ENCODE measurements at places on chromosomes 3 and 15.

DNA sequence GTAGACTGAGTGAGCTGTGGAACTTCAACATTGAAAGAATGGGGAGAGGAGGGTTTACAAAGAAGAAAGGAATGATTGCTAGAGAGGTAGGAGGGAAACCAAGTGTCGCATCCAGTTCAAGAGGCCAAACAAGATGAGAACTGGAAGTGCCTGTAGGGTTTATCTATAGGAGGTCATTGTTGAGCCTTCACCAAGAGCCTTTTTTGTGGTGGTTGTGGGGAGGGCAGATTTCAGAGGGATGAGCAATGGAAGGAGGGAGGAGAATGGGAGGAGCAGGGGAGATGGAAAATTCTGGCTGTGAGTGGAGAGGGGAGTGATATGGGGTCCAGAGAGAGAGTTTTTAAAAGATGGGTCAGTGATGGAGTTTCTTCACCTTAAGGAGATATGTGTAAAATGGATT lies 8.5 kb downstream of the PDIA5 start:
- H3K36me3 ChIP-seq: no peaks in the 10 kb centered on the region
- no peak overlapping the region for H3K27ac ChIP-seq
- H3K4me3 ChIP-seq: no peak overlapping the region
- no peaks in the 10 kb centered on the region for H3K27me3 ChIP-seq
- DNase-seq: no peak

GRCh38 chr15:23548071-23548470 lies 17.4 kb upstream of the MKRN3 start:
- DNase-seq: no peak
- no peaks in the 10 kb centered on the region for H3K4me1 ChIP-seq
- H3K36me3 ChIP-seq: no peaks in the 10 kb centered on the region
- no peaks in the 10 kb centered on the region for H3K27me3 ChIP-seq

GRCh38 chr15:87704276-87704675 lies 552.3 kb downstream of the NTRK3 start:
- no peaks in the 10 kb centered on the region for H3K4me1 ChIP-seq
- no peaks in the 10 kb centered on the region for H3K27me3 ChIP-seq
- H3K4me3 ChIP-seq: no peak overlapping the region
- no peak for DNase-seq
- H3K36me3 ChIP-seq: no peaks in the 10 kb centered on the region

- H3K27me3 ChIP-seq: no peaks in the 10 kb centered on the region
- H3K27ac ChIP-seq: no peak overlapping the region
- no peaks in the 10 kb centered on the region for H3K4me1 ChIP-seq
- DNase-seq: no peak
These were observed 70.6 kb downstream of the GAP43 start for GRCh38 chr3:115693868-115694267.

GRCh38 chr3:190481779-190482178 lies 32.1 kb upstream of the TMEM207 start:
- no peak overlapping the region for H3K27ac ChIP-seq
- H3K4me3 ChIP-seq: no peak overlapping the region
- no peak for DNase-seq
- H3K27me3 ChIP-seq: no peaks in the 10 kb centered on the region
- no peaks in the 10 kb centered on the region for H3K36me3 ChIP-seq

- H3K27ac ChIP-seq: no peak overlapping the region
- no peak overlapping the region for H3K4me3 ChIP-seq
- peak; percentile 44 for DNase-seq
These were observed 33.1 kb downstream of the WNT5A start for GRCh38 chr3:55453886-55454496.

- no peaks in the 10 kb centered on the region for H3K4me1 ChIP-seq
- H3K4me3 ChIP-seq: no peak overlapping the region
- no peak for DNase-seq
- H3K36me3 ChIP-seq: no peaks in the 10 kb centered on the region
These were observed 524.6 kb downstream of the OTOL1 start for GRCh38 chr3:162021206-162021605.

DNA sequence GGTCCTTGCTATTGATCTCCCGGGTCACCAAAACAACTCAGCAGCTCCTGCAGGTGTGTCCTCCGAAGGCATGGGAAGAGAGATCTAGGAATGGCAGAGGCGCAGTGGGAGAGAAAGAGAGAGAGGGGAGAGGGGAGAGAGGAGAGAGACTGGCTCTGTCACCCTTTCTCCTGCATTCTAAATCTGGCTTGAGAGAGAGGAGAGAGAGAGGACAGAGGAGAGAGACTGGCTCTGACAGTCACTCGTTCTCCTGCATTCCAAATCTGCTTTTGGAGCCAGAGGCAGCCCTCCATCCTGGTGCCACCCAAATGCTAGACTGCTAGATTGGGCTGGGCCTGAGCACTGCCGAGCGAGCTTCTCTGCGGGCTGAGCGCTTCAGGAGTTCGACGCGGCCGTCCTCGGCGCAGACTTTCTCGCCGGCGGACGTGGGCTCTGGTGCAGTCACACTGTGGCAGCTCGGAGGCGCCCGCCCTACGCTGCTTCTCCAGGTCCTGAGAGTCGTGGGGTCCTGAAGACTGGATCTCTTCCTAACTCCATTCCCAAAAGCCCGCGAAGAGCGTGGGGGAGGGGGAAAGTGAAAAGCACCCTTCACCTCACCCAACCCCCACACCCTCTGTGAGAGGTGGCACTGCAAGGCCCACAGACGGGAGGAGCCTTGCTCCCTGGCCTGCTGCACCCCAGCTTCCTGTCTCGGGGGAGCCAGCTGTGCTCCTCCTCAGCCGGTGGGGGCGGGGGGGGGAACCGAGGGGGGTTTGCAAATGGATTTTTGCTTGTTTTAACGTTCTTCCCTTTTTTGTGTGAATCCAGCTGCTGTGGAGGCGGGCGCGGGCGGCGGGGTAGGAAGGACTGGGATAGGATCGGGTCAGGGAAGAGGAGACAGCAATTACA lies 222.3 kb downstream of the MEIS2 start:
- no peaks in the 10 kb centered on the region for H3K4me1 ChIP-seq
- peaks cover 5% of the 10 kb centered on the region for H3K27me3 ChIP-seq
- peak overlapping the region; percentile 0 for H3K27ac ChIP-seq

GRCh38 chr3:125078951-125079674 lies 23.3 kb upstream of the HEG1 start:
- no peaks in the 10 kb centered on the region for H3K36me3 ChIP-seq
- no peak for DNase-seq
- no peak overlapping the region for H3K4me3 ChIP-seq
- no peaks in the 10 kb centered on the region for H3K4me1 ChIP-seq

GRCh38 chr3:126004692-126005091 lies 35.7 kb downstream of the ROPN1B start:
- no peaks in the 10 kb centered on the region for H3K4me1 ChIP-seq
- no peaks in the 10 kb centered on the region for H3K36me3 ChIP-seq
- no peak for DNase-seq
- no peak overlapping the region for H3K4me3 ChIP-seq

GRCh38 chr3:160112481-160112880 lies 112.7 kb upstream of the C3orf80 start:
- H3K4me3 ChIP-seq: no peak overlapping the region
- H3K36me3 ChIP-seq: no peaks in the 10 kb centered on the region
- H3K27ac ChIP-seq: no peak overlapping the region
- no peak for DNase-seq

DNA sequence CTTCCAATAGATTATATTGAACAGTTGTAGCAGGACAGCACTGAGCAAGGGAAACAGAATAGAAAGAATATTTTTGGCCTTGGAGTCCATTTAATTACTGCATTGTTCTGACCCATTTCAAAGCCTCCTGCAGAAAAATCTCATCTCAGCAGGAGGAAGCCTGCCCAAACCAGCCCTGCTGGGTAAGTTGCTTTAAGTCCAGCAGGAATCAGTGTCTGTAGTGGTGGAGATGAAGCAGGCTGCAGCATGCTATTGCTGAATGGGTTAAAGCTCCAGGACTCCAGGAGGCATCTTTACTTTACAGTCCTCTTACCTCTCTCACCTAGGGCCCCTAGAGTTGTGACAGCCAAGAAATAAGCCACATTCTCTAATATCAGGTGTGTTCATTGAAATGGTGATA lies 380.3 kb upstream of the THBS1 start:
- H3K36me3 ChIP-seq: no peaks in the 10 kb centered on the region
- no peak overlapping the region for H3K27ac ChIP-seq
- no peaks in the 10 kb centered on the region for H3K4me1 ChIP-seq
- no peak overlapping the region for H3K4me3 ChIP-seq

DNA sequence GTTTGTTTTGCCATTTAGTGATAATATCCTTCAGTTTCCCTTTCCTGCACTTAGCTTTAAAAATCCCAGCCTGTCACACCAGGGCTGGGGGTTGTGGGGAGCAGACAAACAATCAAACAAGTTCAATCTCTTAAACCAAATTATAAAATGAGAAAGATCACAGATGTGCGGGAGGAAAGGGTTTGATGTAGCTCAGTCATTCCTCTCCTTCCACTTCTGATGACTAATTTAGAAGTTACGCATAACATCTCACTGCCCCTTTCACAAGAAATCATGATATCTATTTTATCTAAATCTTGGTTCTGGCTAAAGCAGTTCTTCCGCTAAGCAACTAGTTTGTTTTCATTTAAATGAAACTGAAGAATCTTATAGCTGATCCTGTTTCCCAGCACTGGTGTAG lies 34.1 kb upstream of the ATG7 start:
- no peaks in the 10 kb centered on the region for H3K36me3 ChIP-seq
- no peaks in the 10 kb centered on the region for H3K4me1 ChIP-seq
- H3K27me3 ChIP-seq: peaks cover 8% of the 10 kb centered on the region

DNA sequence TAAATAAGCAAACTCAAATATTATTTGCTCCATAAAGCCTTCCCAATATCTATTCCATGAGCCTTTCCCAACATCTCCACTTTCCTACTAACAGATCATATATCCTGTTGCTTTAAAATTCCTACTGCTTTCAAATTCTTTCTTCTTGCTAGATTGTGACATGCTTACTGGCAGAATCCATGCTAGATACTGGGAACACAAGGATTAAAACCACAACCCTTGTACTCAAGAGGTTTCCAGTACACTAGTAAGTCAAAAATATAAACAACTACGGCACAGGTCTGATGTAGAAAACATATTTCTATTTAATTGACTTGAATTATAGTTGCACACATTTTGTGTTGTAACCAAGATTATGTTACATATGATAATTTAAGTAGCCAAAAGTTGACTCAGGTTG lies 275.0 kb downstream of the ZBTB20 start:
- H3K36me3 ChIP-seq: no peaks in the 10 kb centered on the region
- H3K4me1 ChIP-seq: no peaks in the 10 kb centered on the region
- no peak for DNase-seq
- H3K27me3 ChIP-seq: no peaks in the 10 kb centered on the region
- no peak overlapping the region for H3K4me3 ChIP-seq

GRCh38 chr15:80635953-80636352 lies 59.2 kb upstream of the ABHD17C start:
- H3K4me3 ChIP-seq: no peak overlapping the region
- no peaks in the 10 kb centered on the region for H3K27me3 ChIP-seq
- H3K4me1 ChIP-seq: no peaks in the 10 kb centered on the region
- no peaks in the 10 kb centered on the region for H3K36me3 ChIP-seq

DNA sequence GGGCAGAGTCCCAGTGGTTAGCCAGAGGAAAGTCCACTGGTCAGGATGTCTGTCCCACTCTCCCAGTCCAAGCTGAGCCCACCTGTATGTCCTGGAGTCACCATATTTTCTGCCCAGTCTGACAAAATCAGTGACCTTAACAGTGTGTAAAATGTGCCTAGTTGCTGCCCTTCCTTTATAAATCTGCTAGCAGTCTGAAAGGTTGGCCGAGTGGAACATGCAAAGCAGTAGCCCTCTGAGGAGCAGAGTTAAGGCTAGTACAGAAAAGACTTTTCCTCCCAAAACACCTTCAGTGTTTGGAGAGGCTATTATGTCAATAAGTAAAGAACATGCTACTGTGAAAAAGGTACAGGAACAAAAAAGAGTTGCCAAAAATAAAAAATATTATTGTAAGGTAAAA lies 15.3 kb downstream of the TTC21A start:
- H3K4me1 ChIP-seq: peaks cover 23% of the 10 kb centered on the region
- H3K27ac ChIP-seq: no peak overlapping the region
- H3K4me3 ChIP-seq: no peak overlapping the region
- H3K27me3 ChIP-seq: no peaks in the 10 kb centered on the region
- no peaks in the 10 kb centered on the region for H3K36me3 ChIP-seq

DNA sequence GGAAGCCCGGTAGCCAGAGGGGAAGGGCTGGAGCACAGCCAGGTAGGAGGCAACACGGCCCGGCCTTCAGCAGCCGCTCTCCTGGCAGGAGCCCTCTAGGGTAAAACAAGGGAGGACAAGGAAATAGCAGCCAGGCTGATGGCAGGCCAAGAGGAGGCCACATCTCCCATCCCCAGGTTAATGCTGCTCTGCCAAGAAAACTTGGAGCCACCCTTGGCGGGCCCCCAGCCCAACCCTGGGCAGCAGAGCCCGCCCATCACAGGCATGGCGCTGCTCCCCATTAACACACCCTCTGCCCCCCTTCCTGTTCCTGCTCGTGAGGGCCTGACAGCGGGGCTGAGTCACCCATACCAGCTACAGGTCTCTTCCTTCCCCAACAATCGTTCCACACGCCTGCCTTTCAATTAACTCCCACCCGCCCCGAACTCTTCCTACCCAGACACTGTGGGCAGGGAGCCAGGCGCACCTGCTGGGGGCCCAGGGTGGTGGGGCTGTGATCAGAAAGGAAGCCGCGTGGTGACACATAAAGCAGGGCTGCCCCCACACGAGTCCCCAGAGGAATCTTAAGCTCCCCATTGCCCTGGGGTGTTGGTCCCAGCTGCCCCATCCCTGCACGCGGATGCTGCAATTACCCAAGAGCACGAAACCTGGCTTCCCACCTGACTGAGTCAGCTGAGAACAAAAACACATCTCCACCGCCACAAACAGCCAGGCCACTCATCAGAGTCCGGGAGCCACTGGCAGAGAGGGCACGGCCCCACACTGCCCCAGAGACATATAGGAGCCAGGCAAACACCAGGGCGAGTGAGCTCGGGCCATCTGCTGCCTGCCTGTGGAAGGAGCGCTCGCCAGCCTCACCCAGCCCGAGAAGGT lies at the start of gene C15orf62:
TSS of gene C15orf62 (plus strand) at position 707 of the 873 bp plus-strand sequence. CDS start 516 bp downstream, outside the sequence.
- no peaks in the 10 kb centered on the region for H3K27me3 ChIP-seq
- no peak for DNase-seq
- H3K36me3 ChIP-seq: no peaks in the 10 kb centered on the region

DNA sequence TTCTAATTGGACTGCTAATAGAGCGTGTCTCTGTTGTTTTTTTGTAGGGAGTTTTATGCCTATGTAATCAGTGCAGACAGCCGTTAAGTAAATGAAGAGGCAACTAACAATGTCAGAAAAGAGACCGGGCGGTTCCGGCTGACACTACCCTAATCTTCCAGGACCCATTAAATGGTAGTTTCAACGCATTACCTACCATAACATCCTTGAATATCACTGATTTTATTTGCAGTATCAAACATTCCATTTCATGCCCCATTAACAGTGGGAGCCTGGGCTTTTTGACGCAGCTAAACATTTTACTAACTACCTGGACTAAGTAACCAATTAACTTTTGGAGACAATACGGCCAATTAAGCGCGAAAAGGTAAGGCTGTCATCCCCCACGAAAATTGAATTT lies 832.9 kb upstream of the NR2F2 start:
- H3K4me3 ChIP-seq: no peak overlapping the region
- no peak for DNase-seq
- no peaks in the 10 kb centered on the region for H3K4me1 ChIP-seq
- H3K27me3 ChIP-seq: no peaks in the 10 kb centered on the region
- H3K27ac ChIP-seq: no peak overlapping the region
- H3K36me3 ChIP-seq: no peaks in the 10 kb centered on the region

GRCh38 chr3:71389911-71390573 lies 193.5 kb downstream of the FOXP1 start:
- H3K27ac ChIP-seq: peak overlapping the region; percentile 50
- H3K27me3 ChIP-seq: no peaks in the 10 kb centered on the region
- no peaks in the 10 kb centered on the region for H3K36me3 ChIP-seq
- DNase-seq: peak; percentile 28
- no peak overlapping the region for H3K4me3 ChIP-seq

GRCh38 chr3:100761951-100762350 lies 52.7 kb downstream of the TFG start:
- no peaks in the 10 kb centered on the region for H3K36me3 ChIP-seq
- DNase-seq: no peak
- peaks cover 26% of the 10 kb centered on the region for H3K4me1 ChIP-seq
- H3K4me3 ChIP-seq: no peak overlapping the region
- H3K27me3 ChIP-seq: no peaks in the 10 kb centered on the region

Data from MM.1S (cell line).